HuH-7.5 (cell line): ENCODE measurements at places on chromosomes 12 and 14.

DNA sequence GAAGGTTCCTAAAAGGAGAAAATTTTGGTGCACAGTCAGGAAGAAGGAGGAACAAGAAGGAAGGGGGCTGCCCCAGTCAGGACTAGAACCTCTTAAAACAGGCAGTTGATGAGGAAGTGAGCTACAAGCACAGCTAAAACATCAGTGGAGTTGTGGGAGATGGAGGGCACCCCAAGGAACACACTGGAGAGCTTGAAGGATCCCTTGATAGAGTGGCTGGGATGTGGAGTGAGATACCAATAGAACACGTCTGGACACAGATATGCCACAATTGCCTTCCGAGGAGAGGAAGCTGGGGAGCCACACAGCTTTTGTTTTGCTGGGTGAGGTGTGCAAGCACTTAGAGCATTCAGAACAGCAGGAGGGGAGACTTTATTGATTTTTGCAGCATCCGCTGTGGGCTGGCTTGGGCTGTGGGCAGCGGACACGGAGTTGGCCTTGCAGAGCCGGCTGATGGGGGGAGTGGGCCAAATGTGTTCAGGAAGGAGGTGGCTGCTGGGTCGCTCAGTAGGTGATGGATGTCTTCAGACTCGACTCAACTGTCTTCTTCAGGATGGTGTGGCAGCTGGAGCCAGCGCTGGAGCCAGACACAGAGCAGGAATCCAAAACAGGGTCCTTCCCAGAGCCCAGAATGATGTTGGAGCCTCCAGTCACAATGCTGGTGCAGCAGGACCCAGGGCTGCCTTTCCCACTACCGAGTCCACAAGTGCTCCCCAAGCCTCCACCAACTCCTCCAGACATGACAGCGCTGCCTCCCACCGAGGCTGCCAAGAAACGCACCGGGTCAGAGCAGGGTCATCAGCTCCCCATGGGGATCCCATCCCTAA lies 4.7 kb upstream of the KRT79 start:
- no peak for DNase-seq

DNA sequence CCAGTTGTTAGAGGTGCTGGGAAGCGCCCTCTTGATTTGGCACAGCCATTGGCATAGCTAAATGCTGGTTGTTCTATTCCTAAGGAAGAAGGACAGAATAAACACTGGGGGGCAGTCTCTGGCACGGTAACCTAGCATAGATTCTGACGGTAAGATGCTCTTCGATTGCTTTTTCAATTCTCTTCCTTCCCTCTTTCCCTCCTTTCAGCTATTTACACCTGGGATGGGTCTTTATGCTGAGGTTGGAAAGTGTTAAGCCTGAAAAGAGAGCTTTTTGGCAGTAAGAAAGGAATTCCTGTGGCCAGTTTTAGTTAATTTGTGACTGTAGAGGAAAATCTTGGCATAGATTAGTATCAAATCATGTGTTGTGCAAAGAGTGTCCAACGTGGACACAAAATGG lies 162.8 kb downstream of the SNAPC1 start:
- no peak for DNase-seq

GRCh38 chr12:70367258-70368141 lies 1.4 kb downstream of the KCNMB4 start:
- DNase-seq: peak; percentile 26

DNA sequence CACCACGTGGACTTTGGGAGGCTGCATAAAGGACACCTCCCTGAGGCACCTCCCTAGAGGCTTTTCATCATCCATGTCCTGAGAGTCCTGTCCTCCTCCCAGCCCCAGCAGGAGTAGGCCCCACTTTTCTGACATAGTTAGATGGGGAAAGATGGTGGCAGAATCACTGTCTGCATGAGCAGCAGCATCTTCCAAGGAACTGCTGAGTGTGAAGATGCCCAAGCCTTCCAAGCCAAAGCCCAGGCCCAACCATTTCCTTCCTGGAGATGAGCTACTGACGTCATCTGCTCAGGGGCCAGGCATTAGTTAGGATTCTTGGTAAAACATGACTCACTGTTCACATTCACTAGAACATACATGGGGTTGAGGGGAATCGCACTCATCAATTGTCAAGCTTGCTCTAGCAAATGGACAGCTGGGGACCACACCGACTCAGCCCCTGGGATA lies 37.3 kb downstream of the VDR start:
- DNase-seq: no peak

DNA sequence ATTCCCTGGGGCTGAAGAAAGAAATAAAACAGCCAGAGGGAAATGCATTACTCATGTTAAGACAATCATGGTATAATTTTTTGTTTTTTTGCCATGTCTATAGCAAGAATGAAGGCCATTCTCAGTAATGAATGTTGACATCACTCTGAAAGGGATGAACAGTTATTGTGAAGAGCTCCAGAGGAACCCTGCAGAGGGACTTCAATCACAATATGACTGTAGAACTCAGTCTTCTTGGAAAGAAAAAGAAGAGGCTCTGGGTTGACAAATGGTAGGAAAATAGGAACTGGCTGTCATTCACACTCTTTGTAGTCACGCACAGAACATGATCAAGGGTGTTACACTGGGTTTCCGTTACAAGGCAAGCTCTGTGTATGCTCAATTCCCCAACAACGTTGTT lies 73.8 kb upstream of the DACT1 start:
- no peak for DNase-seq

DNA sequence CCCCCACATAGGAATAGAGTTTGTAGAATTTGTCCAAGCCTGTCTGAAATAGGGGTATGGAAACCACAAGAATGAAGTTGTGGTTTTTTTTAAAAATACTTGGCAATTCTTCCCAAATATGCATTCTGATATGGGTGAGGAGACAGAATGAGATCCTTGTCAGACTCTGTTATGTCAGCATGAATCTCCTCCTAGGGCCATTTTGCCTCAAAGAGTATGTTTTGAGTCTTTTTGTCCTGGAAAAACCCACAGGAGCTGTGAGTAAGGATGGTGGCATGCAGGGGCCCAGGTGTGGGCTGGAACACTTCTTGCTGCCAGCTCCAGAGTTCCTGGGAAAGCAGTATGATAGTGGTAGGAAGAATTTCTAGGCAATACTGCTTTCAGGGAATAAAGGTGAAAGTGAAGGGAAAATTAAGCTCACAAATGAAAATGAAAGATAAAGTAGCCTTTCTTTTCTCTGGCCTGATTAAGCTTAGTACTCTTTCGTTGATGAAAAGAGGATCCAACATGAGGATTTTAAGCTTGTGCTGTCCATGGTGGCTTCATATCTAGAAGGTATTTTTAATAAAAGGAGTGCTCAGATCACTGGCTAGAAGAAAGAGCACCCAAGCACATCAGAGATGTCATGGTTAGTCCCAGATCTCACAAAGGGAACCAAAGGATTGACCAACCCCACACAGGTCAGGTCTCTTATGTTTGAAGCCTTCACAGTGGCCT lies 130.8 kb downstream of the LLPH start:
- DNase-seq: no peak

DNA sequence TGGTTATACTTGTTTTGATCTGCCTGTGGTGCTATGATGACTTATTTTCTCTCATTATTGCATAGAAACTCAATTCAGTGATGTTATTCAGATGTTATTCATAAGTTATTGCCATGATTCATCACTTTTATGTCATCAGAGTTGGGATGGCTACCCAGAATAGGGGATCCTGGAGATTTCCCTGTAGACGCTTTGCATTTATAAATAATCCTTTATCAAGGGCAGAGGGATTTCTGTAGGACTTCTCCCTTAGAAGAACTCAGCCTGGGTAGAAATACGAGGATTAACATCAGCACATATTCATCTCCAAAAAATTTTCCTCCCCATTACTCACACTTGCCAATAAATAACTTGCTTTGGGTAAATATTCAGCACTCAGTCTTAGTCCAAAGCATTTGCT lies 4.9 kb downstream of the GPRC5A start:
- no peak for DNase-seq

GRCh38 chr14:96754162-96754844 lies 42.9 kb upstream of the VRK1 start:
- DNase-seq: no peak

- peak; percentile 79 for DNase-seq
Measured at GRCh38 chr14:104794099-104794498, 1.4 kb downstream of the AKT1 start.

- no peak for DNase-seq
Measured at GRCh38 chr14:100673807-100674154, 52.9 kb upstream of the DLK1 start.

DNA sequence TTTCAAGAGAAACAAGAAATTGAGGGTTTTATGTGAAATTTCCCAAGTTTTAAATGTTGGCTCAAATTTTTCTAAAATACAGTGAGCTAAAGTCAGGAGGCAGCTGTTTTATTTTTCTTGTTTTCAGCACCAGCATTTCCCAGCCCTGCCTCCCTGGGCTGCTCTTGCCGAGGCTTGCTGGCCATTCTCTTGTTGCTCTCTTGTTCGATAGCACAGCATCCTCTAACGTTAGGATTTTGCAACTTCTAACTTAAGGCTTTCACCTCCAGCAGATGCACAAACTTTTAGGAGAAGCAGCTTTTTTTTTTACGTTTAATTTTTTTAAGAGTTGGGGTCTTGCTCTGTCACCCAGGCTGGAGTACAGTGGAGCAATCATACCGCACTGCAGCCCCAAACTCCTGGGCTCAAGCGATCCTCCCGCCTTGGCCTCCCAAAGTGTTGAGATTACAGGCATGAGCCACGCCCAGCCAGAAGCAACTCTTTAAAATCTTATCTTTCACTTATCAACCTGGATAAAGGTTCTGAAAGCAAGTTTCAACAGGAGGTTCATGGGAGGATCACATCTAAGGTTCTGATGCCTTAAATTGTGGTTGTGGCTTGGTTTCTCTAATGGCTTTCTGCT lies 40.2 kb downstream of the B4GALNT3 start:
- no peak for DNase-seq

- DNase-seq: no peak
Measured at GRCh38 chr14:52703664-52704063, 3.3 kb upstream of the PSMC6 start.

- no peak for DNase-seq
Measured at GRCh38 chr14:60665177-60665550, 15.9 kb upstream of the SIX1 start.

- no peak for DNase-seq
Measured at GRCh38 chr12:117226505-117226904, 36.2 kb upstream of the FBXO21 start.

DNA sequence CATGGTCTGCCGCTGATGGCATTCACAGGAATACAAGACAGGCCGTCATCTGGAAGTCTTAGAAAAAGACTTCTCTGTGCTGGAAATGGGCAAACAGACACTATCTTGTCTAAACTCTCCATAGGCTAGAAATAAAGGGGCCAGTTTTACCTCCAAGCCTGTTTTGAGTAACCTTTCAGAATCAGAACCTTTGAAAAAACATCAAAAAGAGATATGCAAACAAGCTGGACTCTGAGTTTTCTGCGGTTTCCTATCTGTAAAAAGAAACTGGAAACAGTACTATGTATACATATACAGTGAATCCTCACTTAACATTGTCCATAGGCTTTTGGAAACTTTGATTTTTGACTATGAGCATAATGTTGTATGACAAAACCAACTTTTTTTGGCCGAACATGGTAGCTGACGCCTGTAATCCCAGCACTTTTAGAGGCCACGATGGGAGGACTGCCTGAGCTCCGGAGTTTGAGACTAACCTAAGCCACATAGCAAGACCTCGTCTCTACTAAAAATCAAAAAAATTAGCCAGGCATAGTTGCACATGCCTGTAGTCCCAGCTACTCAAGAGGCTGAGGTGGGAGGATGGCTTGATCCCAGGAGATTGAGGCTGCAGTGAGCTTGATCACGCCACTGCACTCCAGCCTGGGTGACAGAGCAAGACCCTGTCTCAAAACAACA lies 92.9 kb upstream of the MAX start:
- no peak for DNase-seq

- DNase-seq: peak; percentile 56
Measured at GRCh38 chr14:49598485-49599300, at the start of gene LRR1. Gene LRR1 (plus strand): TSS chr14:49598940. CDS start chr14:49599021, 81 bp downstream.

DNA sequence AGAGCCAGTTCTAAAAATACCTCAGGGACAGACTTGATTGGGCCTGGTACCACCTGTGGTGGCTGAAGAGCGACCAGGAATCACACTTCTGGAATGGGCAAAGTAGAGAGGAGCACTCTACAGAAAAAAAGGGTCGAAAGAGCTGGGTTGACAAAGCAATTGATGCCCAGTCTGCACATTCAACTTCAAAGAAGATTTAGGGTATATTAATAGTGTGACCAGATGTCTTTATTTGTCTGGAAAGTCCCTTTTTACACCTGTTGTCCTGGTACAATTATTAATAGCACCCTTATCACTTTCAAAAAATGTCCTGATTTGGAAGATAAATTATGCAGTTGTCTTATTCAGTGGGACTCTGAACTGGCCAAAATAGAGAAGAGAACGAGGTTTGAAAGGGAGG lies 137.5 kb downstream of the DYRK2 start:
- DNase-seq: no peak

- no peak for DNase-seq
Measured at GRCh38 chr12:130418251-130418650, 80.6 kb downstream of the PIWIL1 start.

- DNase-seq: no peak
Measured at GRCh38 chr12:77054851-77055250, 10.5 kb downstream of the E2F7 start.

DNA sequence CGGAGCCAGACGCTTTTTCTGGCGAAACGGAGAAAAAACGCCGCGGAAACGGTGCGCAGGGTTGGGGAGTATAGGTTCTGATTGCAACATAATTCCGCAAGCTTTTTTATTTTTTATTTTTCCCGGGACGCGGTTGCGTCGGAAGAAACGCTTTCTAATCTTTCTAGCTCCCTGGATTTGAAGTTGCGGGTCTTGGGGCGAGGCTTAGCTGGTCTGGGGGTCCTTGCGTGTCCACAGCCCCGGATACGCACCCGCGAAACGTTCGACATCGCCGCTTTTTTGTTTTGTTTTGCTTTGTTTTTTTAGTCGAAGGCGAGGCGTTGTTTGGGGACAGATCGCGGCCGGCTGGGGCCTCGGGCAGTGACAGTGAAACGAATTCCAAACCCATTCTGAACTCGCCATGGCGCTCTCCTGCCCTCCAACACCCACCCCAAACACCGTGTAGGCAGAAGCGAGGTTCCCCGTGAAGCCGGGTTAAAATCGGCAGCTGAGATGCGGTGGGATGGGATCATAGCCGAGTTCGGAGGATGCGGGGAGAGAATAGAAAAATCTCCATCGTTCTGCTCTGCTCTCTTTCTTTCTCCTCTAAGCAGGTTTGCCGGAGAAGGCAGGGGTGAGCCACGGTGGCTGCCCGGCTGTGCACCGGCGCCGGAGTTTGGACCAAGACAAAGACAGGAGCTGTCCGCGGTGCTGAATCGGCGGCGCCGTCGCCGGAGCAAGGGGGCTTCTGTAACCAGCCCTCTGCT lies 8.1 kb upstream of the LHX5 start:
- DNase-seq: peak; percentile 85

DNA sequence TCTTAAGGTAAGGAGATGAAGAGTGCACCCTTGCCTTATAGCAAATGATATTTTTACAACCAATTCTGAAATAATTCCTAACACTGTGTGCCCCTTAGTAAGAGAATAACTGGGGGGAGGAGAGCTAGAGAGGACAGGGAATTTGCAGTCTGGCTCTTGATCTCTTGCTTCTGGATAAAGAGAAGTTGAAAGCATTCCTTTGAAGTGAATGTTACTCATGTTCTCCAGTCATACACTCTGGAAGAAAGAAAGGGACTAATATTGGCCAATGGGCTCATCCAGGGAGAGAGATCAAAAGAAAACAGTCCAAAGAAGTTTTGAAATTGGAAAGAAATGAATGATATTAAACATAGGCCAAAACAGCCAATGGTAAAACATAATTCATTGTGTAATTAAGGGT lies 25.3 kb downstream of the C12orf75 start:
- DNase-seq: no peak

- no peak for DNase-seq
Measured at GRCh38 chr14:93330609-93331000, 2.2 kb downstream of the BTBD7 start.
